Sciatic nerve (tissue), 2 donors: ENCODE measurements at places on chromosomes 13 and 19. TPM values are rescaled to one million over a fixed set of nuclear protein-coding genes. Genes with fewer than 3 reads are reported as not detected.

The HAUS8 gene
- total RNA-seq: 5.9 TPM

The ADM5 gene
- total RNA-seq: 3.7 TPM

DNA sequence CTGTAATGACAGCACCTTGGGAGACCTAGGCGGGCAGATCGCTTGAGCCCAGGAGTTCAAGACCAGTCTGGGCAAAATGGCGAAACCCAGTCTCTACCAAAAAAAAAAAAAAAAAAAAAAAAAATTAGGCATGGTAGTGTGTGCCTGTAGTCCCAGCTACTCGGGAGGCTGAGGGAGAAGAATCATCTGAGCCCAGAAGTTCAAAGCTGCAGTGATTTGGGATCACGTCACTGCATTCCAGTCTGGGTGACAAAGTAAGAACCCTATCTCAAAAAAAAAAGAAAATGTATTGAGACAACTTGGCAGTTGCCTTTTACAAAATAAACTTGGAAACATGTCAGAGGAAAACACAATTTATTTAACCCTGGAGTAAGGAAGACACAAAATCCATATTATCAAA, 26.8 kb downstream of the RBM26 start:
- no peak for DNase-seq

DNA sequence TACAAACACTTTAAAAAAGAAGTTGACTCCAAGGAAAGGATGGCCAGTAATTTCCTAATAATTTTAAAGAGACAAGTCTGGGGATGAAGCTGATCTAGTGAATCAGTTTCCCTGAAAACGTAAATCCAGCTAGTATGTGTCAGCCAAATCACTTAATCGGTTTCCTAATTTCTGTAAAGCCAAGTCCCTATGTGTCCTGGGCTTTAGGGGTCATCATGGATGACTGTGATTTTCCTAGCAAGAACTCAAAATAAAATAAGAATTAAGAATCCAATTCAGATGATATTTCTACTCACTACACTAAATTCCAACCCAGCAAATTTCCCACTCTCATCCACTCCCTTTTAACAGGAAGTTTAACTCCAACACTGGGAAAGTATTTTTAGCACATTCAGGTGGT, 35.9 kb downstream of the ELF1 start:
- no peak for DNase-seq

DNA sequence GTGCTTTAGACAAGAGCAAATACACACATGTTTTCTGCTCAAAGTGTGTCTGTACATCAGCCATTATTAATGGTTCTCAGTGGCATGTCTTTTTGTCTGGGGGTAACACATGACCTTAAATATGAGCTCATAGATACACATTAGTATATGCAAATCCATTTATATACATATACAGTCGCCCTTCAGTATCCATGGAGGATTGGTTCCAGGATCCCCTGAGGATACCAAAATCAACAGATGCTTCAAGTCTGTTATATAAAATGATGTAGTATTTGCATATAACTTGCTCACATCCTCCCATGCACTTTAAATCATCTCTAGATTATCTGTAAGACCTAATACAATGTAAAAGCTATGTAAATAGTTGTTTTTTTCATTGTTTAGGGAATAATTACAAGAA, 298.1 kb downstream of the OLFM4 start:
- no peak for DNase-seq
